ENCODE measurements at places on chromosomes 4 and X.

DNA sequence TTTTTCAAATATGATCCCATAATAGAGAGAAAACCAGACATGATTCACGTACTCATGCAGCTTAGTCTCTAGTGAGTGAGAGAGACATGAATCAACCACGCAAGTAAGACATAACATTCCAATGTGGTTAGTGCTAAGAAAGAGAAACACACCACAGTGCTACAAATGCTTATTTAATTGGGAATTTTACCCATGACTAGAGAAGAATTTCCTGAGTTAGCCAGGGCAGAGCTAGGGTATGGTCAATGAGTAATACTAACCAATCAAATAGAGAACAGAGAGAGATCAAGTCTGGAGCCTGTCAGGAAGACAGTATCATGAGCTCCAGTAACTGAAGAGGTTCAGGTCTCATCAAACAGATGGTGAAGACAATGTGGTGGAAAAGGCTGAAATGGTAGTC lies 495.2 kb downstream of the PDGFC start:
- DNase-seq, result no peak

DNA sequence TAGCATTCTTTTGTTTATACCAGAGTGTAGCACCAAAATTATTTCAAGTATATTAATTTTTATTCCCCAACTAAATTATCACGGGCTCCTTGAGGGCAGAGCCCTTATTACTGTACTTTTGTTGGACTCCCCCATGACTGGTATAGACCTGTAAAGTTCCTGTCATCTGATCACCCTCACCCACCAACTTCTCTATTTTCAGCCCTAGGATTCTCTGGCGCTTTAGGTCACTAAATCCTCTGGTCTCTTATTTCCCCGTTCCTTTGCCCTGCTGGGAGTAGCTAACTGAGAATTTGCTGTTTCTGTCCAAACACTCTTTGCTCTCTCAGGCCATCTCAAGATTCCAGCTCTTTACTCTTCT lies 3.2 kb upstream of the XKRX start:
- DNase-seq, result no peak

DNA sequence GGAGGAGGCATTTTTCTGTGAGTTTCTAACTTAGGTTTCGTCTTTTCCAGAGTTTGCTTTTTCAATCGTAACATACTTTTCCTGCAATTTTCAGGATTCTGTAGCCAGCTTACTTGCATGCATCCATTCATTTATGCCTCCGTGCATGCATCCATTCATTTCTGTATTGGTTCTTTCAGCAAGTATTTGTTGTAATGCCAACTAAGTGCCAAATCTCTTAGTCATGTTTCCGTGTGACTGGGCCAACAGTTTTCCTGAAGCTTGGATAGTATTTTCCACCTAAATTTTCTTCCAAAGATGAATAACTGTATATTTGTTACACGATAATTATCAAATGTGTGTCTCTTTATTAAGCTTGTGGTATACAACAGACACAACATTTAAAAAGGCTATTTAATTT lies 41.5 kb downstream of the CBLL2 start:
- DNase-seq, result no peak

DNA sequence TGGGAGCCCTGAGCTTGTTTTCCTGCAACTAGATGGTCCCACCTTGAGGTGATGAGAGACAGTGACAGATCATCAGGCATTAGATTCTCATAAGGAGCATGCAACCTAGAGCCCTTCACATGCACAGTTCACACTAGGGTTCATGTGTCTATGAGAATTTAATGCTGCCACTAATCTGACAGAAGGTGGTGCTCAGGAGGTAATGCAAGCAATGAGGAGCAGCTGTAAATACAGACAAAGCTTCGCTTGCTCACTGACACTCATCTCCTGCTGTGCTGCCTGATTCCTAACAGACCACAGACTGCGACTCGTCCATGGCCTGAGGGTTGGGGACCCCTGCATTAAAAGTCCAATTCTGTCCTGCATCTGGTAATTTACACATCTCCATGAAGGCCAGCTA lies 141.6 kb downstream of the KCNIP4 start:
- DNase-seq, result no peak

GRCh38 chr4:67499799-67500198 lies 45.5 kb downstream of the CENPC start:
- no peak for DNase-seq

DNA sequence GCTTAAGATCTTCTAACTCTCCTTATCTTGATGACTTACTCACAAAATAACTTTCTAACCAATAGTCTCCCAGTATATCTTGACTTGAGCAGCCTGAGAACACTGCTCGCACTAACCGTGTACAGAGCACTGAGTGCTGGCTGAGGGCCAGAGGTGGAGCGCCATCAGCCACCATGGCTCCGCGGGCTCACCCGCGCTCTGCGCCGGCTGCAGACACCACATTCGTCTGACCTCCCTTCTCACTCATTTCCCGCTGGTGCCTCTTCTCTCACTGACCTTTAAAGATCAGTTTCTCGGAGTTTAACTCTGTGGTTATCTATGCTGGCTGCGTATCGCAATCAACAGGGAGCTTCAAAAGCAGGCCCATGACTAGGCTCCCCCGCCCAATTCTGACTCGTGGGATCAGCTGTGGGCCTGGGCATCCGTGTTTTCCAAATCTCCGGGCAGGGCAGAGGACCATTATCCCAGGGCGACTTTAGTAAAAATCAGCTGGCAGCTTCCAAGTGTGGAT lies 78.6 kb downstream of the HAUS3 start:
- no peak for DNase-seq

GRCh38 chr4:102535398-102536082 lies 34.4 kb downstream of the NFKB1 start:
- DNase-seq, result peak; percentile 18

DNA sequence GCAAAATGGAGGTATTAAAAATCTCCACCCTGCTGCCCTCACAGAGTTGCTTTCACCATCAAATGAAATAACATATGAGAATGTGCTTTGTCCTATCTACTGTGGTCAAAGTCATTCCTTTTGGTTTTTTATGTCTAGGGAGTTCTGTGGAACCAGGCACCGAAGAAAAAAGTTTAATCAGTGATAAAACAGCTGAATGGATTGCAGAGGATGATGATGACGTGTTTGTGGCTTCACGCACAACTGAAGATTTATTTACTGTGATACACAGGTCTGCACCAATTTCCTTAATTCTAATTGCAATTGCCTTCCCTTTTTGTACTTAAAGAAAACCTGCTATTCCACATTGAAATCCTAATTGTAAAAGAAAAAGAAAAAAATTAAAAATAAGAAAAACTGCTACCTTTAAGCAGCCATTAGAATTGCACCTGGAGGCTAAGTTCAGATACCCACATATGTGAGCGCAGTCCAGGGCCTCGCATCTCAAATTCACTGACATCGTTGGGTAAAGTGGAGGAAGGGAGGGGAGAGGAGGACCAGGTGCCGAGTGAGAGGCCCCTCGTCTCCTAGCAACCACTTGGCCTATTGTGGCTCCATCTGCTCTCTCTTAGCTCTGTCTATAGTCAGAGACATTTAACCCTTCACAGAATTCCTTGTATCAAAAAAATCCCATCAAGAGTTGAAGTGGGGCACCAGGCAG lies 10.5 kb upstream of the RTL5 start:
- no peak for DNase-seq

DNA sequence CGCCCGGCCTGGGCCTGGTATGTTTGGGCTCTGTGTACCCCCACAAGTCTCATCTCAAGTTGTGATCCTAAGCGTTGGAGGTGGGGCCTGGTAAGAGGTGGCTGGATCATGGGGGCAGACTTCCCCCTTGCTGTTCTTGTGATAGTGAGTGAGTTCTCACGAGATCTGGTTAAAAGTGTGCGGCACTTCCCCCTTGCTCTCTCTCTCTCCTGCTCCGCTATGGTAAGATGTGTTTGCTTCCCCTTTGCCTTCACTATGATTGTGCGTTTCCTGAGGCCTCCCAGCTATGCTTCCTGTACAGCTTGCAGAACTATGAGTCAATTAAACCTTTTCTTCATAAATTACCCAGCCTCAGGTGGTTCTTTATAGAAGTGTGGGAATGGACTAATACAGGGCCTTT lies 53.0 kb downstream of the CHST7 start:
- peak; percentile 47 for DNase-seq

DNA sequence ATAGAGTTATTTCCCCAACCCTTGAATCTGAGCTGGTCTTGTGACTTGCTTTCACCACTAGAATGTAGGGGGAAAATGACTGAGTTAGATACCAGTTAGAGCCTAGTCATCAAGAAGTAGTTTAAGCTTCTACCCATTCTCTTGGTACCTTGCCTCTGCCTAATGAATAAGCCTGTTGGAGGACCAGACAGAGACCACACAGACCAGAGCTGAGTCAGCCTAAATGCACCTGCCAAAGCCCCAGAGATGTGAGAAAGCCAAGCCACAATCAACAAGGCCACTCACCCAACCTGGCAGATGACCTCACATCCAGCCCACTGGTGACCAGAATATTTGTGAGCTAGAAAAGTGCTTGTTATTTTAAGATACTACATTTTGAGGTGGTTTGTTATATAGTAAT lies 85.2 kb upstream of the DCLK2 start:
- no peak for DNase-seq

- no peak for DNase-seq
Measured at GRCh38 chr4:158051401-158052235, 121.2 kb downstream of the GASK1B start.

DNA sequence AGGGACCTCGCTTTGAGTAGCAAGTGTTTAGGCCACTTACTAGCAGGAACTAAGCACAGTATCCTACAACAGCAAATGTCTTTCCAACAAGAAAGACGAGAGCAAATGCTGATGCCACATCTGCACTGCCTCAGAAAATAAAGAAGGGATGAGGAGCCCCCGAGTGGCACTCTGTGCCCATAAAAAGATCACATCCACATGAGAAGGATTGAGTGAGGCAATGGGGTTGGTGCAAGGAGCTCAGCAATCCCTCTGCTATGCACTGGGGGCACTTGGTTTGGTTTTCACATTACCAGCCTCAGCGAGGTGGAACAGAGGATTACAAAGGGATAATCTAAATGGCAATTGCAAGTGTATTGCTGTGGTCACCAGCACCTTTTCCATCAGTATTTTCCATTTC lies 252.8 kb upstream of the SLC7A11 start:
- DNase-seq, result peak; percentile 62

DNA sequence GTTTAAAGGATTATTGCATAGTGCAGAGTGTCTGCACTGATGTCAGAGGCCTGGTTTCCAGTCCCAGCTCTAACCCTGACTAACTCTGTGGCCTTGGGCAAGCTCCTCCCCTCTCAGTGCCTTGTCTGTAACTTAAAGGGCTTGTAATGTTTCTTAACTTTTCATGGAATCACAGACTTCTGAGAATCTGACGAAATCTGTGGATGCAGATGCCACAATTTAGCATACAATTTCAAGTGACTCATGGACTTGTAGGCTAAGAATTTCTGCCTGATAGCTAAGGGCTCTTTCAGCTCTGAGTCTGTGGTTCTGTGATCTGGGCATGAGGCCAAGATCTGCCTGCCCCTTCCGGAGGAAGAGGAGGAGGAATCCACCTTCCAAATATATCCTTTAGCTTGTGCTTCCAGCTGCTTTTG lies 236.9 kb downstream of the AR start:
- peak; percentile 76 for DNase-seq

DNA sequence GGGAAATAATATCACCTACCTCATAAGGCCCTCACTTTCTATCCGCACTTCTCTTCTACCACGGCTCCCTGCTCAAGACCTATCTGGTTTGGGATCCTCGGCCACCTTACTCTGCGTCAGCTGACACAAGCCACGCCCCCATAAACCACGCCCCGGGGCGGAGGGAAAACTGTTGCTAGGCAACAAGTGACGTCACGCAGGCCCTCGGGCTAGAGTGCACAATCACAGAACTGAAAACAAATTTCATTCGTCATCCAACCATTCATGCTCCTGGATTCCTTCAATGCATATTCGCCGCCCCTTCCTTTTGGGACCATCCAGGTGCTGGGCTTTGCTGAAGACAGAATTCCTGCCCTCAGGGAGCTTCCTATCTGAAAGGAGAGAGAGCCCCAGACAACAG lies 66.3 kb downstream of the SMC1A start:
- no peak for DNase-seq

GRCh38 chr4:169369634-169370033 lies 98.9 kb upstream of the SH3RF1 start:
- no peak for DNase-seq

DNA sequence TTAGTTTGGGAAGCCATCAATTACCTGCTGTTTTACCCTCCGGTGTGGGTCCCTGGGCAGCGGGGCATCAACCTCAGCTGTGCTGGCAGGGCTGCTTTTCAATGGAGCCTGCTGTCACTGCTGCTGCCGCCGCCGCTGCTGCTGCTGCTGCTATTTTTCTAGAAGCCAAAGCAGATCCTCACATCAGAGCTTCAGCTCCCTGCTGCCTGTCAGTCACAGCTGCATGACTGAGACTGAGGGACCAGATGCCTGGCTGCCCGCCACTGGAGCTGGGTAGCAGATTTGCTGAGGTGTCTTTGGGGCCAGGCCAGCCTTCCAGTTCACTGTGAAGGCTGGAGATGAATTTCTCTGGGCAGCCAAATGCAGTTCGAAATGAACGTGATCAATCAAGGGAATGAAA lies 200.3 kb upstream of the NHS start:
- no peak for DNase-seq

- DNase-seq, result no peak
Measured at GRCh38 chrX:99192421-99192820, 1217.7 kb downstream of the PCDH19 start.

DNA sequence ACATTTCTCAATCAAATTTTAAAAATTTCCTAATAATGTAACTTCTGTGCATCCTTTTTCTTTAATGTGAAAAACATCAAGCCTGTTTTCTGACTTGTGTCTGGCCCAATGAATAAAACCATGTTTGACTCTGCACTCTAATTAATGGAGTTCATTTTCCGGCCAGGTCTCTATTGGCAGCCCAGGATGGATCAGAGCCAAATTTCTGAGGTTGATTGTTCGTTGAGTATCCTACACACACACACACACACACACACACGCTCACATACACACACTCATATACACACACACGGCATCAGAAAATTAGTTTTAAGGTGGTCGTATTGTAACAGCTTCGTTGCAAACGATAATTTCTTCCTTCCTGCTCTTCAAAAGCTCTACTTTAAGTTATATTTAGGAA lies 28.9 kb upstream of the TLL1 start:
- no peak for DNase-seq

DNA sequence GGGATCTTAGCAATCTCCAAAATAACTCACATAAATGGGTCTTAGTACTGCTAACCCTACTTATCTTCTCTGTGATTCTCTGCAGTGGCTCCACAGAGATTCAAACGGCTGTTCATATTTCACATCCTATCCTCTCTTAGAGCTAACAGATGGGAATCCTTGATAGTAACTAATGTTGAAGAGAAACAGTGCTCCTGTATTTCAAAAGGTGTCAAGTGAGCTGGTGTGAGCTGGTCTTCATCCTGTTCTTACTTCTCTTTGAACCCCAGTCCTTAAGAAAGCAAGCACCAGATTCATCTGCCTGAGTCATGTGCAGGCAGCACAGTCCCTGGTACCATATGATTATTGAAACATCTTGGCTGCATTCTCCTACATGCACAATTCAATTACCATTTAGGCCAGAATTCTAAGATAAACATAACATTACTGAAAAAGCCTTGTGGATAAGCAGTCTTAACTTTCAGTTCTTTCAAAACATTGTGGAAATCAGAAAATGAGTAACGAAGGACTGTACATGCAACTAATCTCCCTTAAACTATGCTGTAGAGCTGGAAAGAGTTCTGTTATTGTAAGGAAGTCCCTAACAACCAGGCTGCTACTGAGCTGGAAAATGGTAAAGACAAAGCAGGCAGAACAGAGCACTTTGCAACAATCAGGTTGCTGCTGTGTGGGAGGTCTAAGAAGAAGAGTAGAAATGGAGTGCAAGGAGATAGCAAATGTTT lies 153.1 kb downstream of the NPNT start:
- no peak for DNase-seq

- DNase-seq, result no peak
Measured at GRCh38 chrX:111877681-111878080, 1.7 kb downstream of the TRPC5OS start.

Data from hematopoietic multipotent progenitor cell treated with erythropoietin and hydrocortisone succinate and interleukin-3 and kit ligand, for 6 days (in vitro differentiated cells).